ENCODE measurements at places on chromosomes 7 and 10.
A peak's percentile ranks its signal among the peaks of the same experiment; 100 is the strongest.

DNA sequence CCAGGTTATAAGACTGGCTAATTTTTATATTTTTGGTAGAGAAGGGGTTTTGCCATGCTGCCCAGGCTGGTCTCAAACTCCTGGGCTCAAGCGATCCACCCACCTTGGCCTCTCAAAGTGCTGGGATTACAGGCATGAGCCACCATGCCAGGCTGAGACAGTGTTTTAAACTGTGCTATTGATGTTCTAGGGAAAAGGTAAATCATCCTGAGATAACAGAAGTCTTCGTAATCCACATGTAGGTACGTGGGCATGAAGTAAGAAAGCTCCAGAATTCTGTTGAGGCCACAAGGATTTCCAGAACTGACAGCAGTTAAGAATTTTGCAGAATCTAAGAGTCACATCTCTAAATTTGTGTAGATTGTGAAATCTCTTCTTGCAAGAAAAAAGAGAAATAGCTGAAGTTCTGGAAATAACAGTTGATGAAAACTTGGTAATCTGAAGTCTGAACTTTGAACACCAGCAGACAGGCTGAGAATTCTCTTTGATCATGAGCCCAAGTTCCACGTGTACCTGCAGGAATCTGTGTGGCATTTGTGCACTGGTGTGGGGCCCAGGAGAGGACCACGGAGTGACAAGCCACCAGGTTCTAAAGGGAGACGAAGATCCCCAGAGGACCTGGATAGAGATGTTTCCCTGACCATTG lies 24.6 kb downstream of the C7orf33 start:
- DNase-seq: no peak

DNA sequence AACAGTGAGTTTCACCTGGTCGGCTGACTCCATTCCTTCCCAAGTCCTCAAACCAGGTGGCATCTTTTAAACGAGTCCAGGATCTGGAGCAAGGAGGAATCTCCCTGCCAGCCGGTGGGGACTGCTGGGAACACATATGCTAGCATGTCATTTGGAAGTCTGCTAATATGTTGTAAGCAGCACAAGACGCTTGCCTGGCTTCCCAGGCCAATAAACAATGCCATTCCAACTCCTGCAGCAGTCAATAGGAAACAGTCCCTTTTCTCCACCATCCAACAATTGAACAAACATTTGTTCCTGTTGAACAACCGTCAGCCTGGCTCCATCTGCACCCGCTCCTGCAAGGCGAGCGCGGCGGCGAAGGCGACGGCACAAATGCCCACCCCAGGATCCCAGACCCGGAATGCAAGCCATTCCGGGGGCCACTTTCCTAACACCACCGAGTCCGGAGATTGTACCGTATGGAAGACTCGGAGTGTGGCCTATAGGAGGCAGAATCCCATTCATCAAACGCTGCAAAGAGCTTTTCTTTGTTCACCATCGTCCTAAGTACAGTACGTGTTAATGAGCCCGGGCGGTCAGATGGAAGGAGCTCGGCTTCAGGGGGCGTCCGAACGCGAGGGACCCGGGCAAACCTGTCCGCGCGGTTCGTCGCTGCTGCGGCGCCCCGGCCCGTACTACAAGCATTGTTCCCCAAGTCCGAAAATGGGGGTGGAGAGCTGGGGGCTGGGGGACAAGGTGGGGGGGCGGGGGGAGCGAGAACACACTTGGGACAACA lies 1.6 kb downstream of the FAM53B start:
- no peak for DNase-seq

DNA sequence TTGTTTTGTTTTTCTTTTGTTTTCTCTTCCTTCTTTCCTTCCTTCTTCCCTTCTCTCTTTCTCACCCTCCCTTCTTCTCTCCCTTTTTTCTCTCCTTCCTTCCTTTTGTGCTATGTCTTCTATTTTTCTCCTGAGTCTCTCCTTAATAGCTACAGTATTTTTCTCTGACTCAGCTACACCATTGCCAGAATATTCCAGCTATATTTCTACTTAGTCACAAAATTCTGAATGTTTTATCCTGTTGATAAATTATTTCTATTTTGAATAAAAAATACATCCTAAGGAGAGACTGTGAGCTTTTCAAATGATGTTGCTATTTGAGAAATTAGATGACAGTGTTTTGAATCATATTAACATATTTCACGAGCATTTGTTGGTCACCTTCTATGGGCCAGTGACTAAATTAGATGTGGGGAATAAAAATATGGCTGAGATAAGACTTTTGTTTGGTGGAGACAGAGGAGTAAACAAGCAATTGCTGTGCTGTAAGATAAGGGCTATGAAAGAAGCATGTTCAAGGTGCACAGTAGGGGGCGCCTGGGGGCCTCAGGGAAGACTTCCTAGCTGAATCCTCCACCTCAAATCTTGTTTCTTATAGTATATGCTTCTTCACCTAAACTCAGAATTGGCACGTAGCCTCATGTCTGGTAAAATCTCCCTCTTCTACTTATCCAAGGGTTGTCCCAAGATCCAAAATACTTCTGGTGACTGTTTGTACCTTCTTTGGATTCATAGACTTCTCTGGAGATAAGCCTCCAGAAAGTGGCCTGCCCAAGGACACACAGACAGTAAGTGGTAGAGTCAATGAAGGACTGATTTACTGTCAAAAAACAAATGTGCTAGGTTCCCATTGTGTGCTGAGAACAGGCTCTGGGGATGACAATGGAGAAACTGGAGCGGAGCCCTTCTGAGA lies 115.5 kb upstream of the CREB5 start:
- peak; percentile 39 for DNase-seq

GRCh38 chr10:97124211-97124610 lies 61.5 kb downstream of the SLIT1 start:
- no peak for DNase-seq

GRCh38 chr7:66682350-66683093 lies 53.8 kb downstream of the KCTD7 start:
- no peak for DNase-seq

- no peak for DNase-seq
Measured at GRCh38 chr7:156582591-156583123, 57.9 kb upstream of the RNF32 start.
